ENCODE measurements at places on chromosomes 6 and 20. TPM values are rescaled to one million over a fixed set of nuclear protein-coding genes. Genes with fewer than 3 reads are reported as not detected.

- H3K27me3 ChIP-seq = peaks cover 40% of the 10 kb centered on the region
- no peak for DNase-seq
- H3K4me1 ChIP-seq = peaks cover 9% of the 10 kb centered on the region
- no peak overlapping the region for H3K4me3 ChIP-seq
These were observed 19.3 kb upstream of the NCR2 start for GRCh38 chr6:41315943-41316620.

Gene GRM1
- 0.11 TPM for total RNA-seq

Gene KCNK16
- not detected for total RNA-seq

- H3K27me3 ChIP-seq = no peaks in the 10 kb centered on the region
- no peak overlapping the region for H3K27ac ChIP-seq
- H3K36me3 ChIP-seq = no peaks in the 10 kb centered on the region
- no peak overlapping the region for H3K4me3 ChIP-seq
- no peaks in the 10 kb centered on the region for H3K4me1 ChIP-seq
- DNase-seq = peak; percentile 50
These were observed 32.5 kb downstream of the SYNDIG1 start for GRCh38 chr20:24501764-24502556.

GRCh38 chr6:109653264-109653663 is 37.7 kb downstream of the AK9 start:
- no peaks in the 10 kb centered on the region for H3K27me3 ChIP-seq
- no peaks in the 10 kb centered on the region for H3K4me1 ChIP-seq
- no peaks in the 10 kb centered on the region for H3K36me3 ChIP-seq

- no peaks in the 10 kb centered on the region for H3K4me1 ChIP-seq
- H3K36me3 ChIP-seq = no peaks in the 10 kb centered on the region
- peaks cover 5% of the 10 kb centered on the region for H3K27me3 ChIP-seq
- H3K27ac ChIP-seq = no peak overlapping the region
- no peak for DNase-seq
These were observed 73.9 kb upstream of the SOX4 start for GRCh38 chr6:21519642-21520041.

DNA sequence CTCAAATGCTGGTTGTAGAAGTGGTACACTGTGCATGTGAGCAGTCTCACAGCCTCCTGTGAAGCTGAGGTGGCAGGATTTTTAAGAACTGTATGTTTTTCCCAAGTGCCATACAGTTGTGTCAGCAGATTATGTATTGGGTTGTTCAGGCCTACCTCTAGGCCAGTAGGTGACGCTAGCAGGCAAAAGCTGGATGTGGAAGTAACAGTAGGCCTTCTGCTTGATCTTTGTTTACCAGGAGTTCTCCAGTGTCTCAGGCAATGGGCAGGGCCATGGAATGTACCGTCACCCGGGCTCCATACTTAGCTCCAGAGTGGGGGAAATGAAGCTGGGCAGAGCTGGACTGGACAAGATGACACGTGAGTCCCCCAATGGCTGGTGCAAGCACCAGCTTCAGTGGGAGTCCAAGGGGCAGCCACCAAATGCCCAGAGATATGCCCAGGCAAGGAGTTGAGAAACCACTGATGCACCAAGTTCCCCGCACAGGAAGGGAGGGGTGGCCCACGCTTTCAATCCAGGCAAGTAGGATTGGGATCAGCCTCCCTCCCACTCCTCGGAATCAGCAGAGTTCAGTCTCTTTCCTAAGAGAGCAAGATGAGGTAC is 289.7 kb downstream of the HTR1B start:
- no peaks in the 10 kb centered on the region for H3K36me3 ChIP-seq
- DNase-seq = no peak
- no peaks in the 10 kb centered on the region for H3K27me3 ChIP-seq
- no peak overlapping the region for H3K4me3 ChIP-seq
- H3K4me1 ChIP-seq = no peaks in the 10 kb centered on the region

GRCh38 chr20:48620507-48621375 is 207.1 kb downstream of the PREX1 start:
- no peaks in the 10 kb centered on the region for H3K27me3 ChIP-seq
- peaks cover 13% of the 10 kb centered on the region for H3K4me1 ChIP-seq
- H3K36me3 ChIP-seq = peaks cover 24% of the 10 kb centered on the region

DNA sequence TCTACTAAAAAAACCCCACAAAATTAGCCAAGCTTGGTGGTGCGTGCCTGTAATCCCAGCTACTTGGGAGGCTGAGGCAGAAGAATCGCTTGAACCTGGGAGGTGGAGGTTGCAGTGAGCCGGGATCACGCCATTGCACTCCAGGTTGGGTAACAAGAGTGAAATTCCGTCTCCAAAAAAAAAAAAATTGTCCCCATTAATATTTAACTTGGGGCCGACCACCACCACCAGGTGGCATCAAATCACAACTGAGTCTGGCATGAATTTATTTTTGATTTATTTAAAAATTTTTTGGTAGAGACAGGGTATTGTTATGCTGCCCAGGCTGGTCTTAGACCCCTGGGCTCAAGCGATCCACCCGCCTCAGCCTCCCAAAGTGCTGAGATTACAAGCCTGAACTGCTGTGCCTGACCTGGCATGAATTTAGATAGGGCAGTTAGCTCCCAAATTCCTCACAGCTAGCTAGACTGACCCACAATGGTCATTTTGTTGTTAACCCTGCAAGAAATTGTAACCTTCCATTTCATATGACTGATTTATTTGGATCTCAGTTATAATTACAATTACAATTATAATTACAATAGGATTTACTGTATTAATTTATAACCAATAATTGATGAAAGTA is 17.1 kb upstream of the BEND3 start:
- no peaks in the 10 kb centered on the region for H3K4me1 ChIP-seq
- H3K4me3 ChIP-seq = no peak overlapping the region
- H3K36me3 ChIP-seq = no peaks in the 10 kb centered on the region
- DNase-seq = peak; percentile 43

- no peaks in the 10 kb centered on the region for H3K27me3 ChIP-seq
- DNase-seq = peak; percentile 43
- H3K36me3 ChIP-seq = no peaks in the 10 kb centered on the region
- no peak overlapping the region for H3K4me3 ChIP-seq
- peaks cover 5% of the 10 kb centered on the region for H3K4me1 ChIP-seq
- H3K27ac ChIP-seq = no peak overlapping the region
These were observed 41.5 kb downstream of the MAN1A1 start for GRCh38 chr6:119308048-119308570.

DNA sequence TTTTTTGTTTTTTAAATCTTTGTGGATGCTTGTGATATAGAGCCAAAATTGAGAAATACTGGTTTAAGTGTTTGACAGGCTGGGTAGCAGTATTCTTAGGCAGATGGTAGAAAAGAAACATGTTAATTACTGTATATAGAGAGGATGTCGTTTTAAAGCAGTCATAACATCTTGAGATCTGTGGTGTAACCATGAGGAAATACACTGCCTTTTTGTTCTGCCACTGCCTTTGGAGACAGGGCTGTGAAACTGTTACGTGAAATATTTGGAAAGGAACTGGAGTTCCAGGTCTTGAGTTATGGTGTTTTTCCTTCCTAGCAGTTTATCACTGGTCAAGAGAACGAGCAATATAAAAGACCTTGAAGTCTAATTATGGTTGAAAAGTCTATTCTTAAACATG is 19.5 kb downstream of the STXBP5 start:
- H3K4me3 ChIP-seq = no peak overlapping the region
- DNase-seq = no peak
- H3K36me3 ChIP-seq = no peaks in the 10 kb centered on the region
- H3K27me3 ChIP-seq = no peaks in the 10 kb centered on the region

DNA sequence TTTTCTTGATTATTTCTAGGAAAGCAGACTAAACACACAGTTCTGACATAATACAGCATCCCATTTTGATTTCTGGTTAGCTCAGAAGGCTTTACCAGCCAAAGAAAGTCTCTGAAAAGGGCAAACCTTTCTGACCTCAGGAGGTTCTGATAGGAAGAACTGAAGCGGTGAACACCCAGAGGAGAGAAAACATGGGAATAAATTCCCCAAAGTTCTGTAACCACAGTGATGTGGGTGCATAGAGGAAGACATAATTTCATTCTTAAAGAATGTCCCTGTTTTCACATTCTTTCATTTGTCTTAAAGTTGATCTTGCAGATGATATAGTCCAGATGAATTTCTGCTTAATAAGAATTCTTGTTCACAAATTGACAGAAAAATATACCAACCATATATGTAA is 60.3 kb downstream of the RSPO3 start:
- peaks cover 23% of the 10 kb centered on the region for H3K4me1 ChIP-seq
- no peak overlapping the region for H3K27ac ChIP-seq
- H3K4me3 ChIP-seq = no peak overlapping the region
- no peaks in the 10 kb centered on the region for H3K36me3 ChIP-seq

DNA sequence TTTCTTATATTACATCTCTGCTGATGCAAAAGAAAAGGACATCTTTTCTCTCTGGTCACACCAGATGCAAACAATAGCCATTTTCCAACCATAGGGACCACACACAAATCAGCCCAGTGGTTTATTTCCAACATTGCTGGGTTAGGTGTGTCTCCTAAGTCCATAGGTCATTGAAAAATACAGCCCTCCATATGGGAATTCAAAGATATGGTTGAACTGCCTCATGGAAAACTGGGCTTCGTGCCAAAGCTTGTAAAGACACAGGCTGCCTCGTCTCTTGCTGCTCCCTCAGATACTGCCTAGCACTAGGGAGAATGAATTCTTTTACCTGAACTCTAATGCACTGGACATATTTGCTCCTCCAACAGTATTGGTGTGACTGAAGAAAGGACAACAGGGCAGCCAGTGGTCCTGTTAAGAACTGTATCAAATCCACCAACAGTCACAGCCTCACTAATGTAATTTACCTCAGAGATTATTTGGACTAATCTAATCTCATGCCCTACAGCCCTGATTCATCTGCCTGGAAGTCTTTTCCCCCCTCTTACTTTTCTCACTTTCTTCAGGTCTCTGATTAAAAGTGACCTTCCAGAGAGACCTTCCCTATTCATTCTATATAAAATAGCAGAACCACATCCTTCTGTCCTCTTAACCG is 48.3 kb upstream of the TBC1D32 start:
- peak; percentile 11 for DNase-seq
- no peaks in the 10 kb centered on the region for H3K27me3 ChIP-seq
- H3K36me3 ChIP-seq = no peaks in the 10 kb centered on the region
- H3K27ac ChIP-seq = no peak overlapping the region
- no peak overlapping the region for H3K4me3 ChIP-seq

Gene FAM209B
- 0.81 TPM for total RNA-seq

- no peaks in the 10 kb centered on the region for H3K36me3 ChIP-seq
- no peak for DNase-seq
- no peaks in the 10 kb centered on the region for H3K4me1 ChIP-seq
- no peak overlapping the region for H3K27ac ChIP-seq
- H3K4me3 ChIP-seq = no peak overlapping the region
- H3K27me3 ChIP-seq = no peaks in the 10 kb centered on the region
These were observed 45.7 kb downstream of the TAF4 start for GRCh38 chr20:62019881-62020492.

GRCh38 chr6:120056085-120056484 is 706.5 kb upstream of the MAN1A1 start:
- no peaks in the 10 kb centered on the region for H3K36me3 ChIP-seq
- no peak overlapping the region for H3K27ac ChIP-seq
- H3K27me3 ChIP-seq = no peaks in the 10 kb centered on the region
- no peaks in the 10 kb centered on the region for H3K4me1 ChIP-seq
- H3K4me3 ChIP-seq = no peak overlapping the region

GRCh38 chr20:50510706-50511542 is 741 bp downstream of the PTPN1 start:
- H3K36me3 ChIP-seq = no peaks in the 10 kb centered on the region
- peaks cover 39% of the 10 kb centered on the region for H3K4me1 ChIP-seq
- peak overlapping the region; percentile 92 for H3K4me3 ChIP-seq
- peak overlapping the region; percentile 90 for H3K27ac ChIP-seq

- H3K27ac ChIP-seq = no peak overlapping the region
- peak; percentile 62 for DNase-seq
- H3K27me3 ChIP-seq = no peaks in the 10 kb centered on the region
- no peak overlapping the region for H3K4me3 ChIP-seq
- H3K36me3 ChIP-seq = no peaks in the 10 kb centered on the region
These were observed 287.6 kb downstream of the PHF3 start for GRCh38 chr6:63923139-63923739.

DNA sequence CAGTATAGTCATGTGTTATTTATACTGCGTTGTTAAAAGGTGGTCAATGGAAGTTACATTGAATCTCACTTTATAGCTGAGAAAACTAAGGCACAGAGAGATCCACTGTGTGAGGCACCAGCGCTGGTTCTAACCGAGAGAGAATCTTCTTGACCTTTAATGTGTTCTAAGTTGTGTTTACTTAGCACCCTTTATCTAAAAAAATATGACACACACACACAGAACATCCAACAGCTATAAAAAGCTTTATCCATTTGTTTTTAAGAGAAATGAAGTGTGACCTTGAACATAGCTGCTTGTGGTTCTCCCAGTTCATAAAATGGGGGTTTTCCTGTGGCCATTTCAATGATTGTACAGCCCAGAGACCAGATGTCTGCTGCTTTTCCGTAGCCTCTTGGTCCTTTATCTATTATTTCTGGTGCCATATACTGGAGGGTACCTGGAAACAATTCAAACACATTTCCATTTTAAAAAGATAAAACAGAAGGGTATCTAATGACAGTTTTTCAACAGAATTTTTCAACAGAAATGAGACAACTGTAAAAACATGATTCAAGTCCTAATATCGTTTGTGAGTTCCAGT is 54.8 kb upstream of the MAP7 start:
- H3K4me1 ChIP-seq = peaks cover 13% of the 10 kb centered on the region
- no peaks in the 10 kb centered on the region for H3K27me3 ChIP-seq
- no peaks in the 10 kb centered on the region for H3K36me3 ChIP-seq
- no peak overlapping the region for H3K27ac ChIP-seq
- no peak for DNase-seq

Gene JPH2
- total RNA-seq = 1.0 TPM

- H3K27ac ChIP-seq = no peak overlapping the region
- H3K4me3 ChIP-seq = no peak overlapping the region
- H3K4me1 ChIP-seq = no peaks in the 10 kb centered on the region
These were observed 7.6 kb upstream of the TREML2 start for GRCh38 chr6:41208439-41209106.

Gene KHDC1L
- total RNA-seq = not detected

DNA sequence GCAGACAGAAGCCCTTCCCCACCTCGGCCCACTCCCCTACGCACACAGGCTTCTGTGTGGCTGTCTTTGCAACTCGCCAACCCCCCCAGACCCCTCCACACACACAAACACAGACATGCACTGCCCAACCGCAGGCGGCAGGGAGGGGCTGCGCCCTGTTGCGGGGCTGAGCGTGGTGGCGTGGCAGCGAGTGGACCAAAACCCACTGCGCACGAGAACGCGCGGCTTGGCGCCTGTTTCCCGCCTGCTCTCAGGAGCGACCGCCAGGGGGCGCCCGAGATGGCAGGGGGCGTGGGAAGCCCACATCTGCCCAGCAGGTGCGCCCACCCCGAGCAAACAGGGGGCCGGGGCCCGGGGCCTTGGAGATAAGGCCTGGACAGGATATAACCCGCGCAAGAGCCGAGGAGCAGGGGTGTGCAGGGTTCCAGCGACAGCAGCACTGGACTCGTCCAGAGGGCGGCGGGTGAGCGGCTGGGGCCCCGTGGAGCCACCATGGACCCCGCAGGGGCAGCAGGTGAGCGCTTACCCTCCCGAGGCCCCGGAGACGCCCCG is at the start of gene RBPJL:
Gene RBPJL, plus strand, starts transcription at position 410 of the 552 bp plus-strand sequence. Its CDS starts 83 bp downstream, at position 493.
- H3K36me3 ChIP-seq = no peaks in the 10 kb centered on the region
- no peak for DNase-seq
- H3K27me3 ChIP-seq = no peaks in the 10 kb centered on the region
- H3K4me1 ChIP-seq = peaks cover 22% of the 10 kb centered on the region
- no peak within 1 kb of the TSS for H3K27ac ChIP-seq
- H3K4me3 ChIP-seq = no peak within 1 kb of the TSS
